Natural killer cell (primary cell): ENCODE measurements at places on chromosomes 3 and 15. TPM values are rescaled to one million over a fixed set of nuclear protein-coding genes. Genes with fewer than 3 reads are reported as not detected.

Gene TMC3
- total RNA-seq: not detected

DNA sequence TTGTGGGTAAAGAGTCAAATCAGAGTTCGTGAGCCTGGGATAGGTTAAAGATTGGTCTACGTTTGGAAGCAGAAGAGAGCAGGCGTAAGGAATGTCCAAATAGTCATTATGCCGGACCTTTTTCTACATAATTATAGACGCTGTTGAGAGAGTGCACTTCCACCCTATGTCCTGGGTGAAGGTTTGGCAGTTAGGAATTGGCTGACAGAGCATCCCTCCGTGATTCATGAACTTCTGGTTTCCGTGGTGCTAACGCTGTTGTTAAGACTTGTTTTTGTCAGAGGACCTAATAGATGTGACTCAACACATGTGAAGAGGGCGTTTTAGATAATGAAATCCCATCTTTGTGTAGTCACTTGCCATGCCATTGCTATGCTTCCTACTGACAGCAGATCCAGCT, 1.1 kb downstream of the EAF1 start:
- peak; percentile 41 for DNase-seq

DNA sequence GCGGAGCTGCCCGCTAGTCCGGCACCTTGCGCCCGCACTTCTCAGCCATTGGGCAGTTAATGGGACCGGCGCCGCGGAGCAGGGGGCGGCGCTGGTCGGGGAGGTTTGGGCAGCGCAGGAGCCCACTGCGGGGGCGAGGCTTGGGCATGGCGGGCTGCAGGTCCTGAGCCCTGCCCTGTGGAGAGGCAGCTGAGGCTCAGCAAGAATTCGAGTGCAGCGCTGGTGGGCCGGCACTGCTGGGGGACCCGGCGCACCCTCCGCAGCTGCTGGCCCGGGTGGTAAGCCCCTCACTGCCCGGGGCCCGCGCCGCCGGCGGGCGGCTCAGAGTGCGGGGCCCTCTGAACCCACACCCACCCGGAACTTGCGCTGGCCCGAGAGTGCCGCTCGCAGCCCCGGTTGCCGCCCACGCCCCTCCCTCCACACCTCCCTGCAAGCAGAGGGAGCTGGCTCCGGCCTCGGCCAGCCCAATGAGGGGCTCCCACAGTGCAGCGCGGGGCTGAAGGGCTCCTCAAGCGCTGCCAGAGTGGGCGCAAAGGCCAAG, 835.0 kb downstream of the TBL1XR1 start:
- no peak for DNase-seq

DNA sequence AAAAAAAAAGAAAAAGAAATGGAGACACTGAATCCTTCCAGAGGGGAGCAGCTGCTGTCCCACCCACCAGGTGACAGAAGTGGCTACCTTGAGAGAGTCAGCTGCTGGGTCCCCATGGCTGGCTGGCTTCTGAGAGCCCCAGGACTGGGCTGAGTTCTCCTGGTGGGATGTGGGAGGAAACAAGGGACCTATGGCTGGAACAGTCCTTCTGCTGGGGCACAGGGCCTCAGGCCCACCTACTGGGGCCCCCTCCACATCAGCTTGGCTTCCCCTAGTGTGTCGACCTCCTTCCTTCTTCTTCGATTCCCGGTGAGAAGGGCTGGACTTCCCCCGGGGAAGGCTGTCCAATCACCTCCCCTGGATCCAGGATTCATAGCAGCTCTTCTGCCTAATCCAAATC, 32.3 kb downstream of the PRR20G start:
- no peak for DNase-seq

DNA sequence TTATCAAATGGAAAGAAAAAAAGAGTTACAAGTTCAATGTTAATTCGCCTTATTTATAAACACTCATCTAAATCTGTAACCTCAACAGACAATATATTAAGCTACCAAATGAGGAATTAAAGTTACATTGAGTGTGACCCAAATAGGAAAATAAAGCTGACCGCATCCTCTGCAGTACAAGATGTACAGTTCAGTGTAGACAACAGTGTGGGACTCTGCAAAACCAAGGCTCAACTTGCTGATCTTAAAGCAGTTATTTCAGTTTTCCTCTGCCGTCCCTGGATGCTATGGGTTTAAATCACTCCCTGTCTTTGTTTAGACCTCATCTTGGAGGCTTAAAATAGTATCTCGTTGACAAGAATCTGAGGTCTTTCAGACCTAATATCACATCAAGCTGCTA, 458.8 kb downstream of the MECOM start:
- no peak for DNase-seq

DNA sequence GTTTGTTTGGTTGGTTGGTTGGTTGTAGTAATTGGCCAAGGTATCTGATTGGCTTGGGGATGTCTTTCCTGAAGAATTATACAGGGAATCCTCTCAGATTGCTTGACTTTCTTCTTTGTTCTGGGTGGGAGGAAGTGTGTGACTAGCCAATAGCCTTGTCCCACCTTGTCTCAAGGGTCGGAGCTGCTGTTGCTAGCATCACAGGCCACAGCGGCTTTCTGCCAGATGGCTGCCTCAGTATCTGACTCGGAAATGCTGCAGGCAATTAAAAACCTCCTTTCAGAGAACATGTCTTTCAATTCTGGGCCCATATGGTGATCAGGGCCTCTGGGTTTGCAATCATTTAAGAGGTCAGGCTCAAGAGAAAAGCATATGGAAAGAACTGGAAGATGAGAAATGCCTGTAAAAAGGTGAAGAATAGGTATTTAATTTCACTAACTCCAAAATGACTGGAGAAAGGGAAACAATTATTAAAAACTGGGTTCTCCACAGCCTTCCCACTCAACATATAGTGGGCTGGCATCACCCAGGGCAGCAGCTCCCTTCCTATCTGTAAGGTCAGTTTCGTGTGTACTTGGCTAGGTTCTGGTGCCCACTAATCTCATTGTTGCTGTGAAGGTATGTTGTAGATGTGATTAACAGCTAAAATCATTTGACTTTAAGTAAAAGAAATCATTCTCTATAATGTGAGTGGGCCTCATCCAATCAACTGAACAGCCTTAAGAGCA, 32.4 kb downstream of the TGFBR2 start:
- no peak for DNase-seq
